ENCODE measurements at places on chromosomes 16 and 17.

DNA sequence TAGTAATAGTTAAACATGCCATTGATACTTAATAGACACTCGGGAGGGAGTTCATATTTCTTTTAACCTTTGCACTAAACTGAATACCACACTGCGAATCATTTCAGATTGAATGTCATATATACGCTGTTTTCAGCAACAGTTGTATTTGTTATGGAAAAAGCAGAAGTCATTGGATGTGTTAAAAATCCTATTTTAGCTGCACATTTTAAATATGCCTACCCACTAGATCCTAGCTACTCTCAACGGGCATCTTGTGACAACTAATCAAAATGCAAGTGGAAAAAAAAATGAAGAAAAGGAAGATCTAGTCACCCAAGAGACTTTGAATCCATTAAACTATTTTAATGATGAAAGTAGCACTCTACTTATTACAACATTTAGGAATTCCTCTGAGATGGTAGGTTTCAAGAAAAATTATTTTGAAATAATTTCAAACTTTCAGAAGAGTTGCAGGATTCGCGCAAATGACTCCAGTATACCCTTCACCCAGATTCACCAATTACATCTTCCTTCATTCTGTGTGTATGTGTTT is 51.4 kb upstream of the MNT start:
- no peak for DNase-seq

- no peak for DNase-seq
Measured at GRCh38 chr17:77640916-77641605, 317.4 kb upstream of the TNRC6C start.

DNA sequence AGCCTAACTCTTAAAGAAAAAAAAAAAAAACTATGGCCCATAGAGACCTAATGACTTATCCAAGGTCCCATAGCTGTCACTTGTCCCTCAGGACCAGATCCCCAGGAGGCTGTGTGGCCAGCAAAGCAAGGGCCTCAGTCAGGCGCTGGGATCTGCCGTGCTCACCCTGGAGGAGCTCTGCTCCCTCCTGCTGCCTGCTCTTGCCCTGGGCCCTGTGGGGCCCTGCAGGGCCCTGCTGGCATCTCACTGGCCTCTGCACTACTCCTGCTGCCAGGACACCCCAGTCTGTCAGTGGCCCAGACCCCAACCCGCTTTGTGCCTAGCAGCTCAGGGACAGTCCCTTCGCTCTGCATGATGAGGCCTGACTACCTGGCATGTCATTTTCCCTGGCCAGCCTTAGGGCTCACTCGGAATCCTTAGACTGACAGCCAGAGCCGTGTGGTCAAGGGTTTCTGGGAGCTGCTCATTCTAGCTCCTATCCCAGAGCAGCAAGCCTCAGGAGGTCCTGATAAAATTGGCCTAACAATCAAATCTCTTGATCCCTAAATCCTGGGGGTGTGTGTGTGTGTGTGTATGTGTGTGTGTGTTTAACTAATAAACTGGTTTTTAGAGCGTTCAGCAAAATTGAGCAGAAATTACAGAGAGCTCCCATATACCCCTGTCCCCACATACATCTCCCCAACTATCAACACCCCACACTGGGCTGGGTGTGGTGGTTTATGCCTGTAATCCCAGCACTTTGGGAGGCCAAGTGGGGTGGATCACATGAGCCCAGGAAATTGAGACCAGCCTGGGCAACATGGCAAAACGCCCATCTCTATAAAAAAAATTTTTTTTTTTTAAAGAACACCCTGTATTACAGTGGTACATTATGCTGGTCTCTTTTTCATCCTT is 21.7 kb downstream of the KATNIP start:
- no peak for DNase-seq

DNA sequence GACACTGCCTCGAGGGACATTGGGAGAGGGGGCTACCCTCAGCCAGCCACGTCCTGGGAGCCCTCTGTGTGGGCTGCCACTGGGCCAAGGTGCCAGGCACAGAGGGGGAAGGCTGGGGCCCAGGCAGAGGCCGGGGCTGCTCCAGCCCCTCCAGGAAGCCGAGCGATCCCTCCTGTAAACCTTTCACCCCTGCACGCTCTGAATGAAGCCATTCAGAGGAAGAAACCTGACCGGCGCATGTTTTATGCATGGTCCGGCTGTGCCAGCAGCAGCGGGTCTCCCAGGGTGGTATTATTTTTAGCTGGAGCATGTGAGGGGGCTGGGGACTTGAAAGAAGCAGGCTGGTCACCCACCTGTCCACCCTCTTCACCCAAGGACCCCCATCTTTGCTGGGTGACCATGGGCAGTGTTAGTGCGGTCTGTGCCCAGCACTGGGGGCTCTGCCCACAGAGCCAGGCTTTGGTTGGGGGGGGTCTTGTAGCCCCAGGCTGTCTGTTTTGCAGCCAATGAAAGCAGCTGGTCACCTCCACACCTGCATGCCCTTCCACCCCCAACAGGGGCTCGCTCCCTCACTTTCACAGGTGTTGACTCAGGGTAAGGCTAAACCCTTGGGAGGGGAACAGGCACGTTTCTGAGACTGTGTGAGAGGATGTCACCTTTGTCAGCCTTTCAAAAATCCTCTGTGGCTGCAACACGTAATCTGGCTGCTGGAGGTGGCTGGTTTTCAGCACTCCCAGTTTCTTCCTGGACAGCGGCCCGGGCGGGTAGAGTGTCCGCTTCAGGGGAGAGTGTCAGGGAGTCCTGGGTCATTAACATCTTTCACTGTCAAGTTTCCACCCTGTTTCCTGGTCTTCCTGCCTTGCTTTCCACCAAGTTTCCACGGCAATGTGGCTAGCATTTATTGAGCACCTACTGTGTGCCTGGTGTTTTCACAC is 77.1 kb upstream of the BRD7 start:
- DNase-seq = no peak

DNA sequence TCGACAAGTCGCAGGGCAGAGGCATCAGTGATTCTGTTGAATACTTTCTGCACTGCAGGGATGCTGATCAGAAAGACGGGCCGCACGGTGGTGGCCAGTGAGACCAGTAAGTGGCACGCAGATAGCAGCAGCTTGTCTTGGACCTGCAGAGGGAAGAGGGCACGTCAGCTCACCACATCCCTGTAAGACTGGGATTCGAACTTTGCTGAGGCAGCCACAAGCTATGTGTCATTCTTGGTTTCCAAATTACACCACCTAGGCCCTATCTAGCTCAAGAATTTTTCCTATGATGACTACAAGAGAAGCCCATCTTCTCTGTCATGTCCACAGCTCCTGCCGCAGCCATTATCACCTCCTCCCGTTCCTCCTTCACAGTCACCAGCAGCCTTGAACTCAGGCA is 49.4 kb upstream of the GSG1L start:
- DNase-seq = no peak

DNA sequence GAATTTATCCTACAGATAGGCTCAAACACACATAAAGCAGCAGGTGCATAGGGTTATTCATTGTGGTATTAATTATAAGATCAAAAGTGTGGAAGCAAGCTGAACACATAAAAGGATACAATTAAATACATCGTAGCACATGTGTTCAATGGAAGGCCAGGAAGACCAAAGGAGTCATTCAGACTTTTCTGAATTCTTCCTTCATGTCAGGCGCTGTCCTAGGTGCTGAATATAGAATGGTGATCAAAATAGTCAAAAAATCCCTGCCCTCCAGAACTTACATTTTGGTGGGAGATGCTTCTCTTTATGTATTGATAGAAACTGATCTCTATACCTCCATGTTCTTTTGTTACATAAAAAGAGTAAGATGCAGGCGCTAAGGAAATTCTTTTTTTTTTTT is 439.0 kb upstream of the ASIC2 start:
- no peak for DNase-seq

- no peak for DNase-seq
Measured at GRCh38 chr17:35683591-35683990, 47.8 kb upstream of the RASL10B start.

GRCh38 chr16:73049511-73049910 is 1.6 kb upstream of the ZFHX3 start:
- no peak for DNase-seq

DNA sequence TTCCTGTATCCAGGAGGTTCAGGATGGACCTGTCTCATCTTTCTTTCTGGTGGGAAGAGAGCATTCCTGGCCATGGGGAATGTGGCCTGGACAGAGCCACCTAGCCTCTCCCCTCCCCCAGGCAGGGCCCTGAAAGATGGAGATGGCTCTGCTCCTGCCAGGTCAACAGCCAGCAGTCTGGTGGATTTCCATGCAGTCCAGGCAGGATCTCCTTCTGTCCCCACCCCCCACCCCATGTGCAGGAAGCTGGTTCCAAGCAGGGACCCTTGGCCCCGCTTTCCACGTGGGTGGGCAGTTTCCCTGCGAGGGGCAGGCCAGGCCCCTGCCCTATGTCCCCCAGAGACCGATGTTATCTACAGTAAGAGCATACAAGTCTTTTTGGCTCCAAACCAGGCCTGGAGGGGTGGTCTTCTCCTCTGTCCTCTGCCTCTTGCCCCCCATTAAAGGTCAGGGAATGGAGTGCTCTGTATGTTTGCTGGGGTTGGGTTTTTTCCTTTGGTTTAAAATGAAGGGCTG is 240.5 kb downstream of the SEC14L1 start:
- DNase-seq = no peak

- no peak for DNase-seq
Measured at GRCh38 chr16:15548482-15548891, 94.5 kb downstream of the MARF1 start.

- DNase-seq = no peak
Measured at GRCh38 chr16:12160249-12160648, 183.7 kb downstream of the SNX29 start.

- no peak for DNase-seq
Measured at GRCh38 chr16:15778999-15779614, 77.7 kb downstream of the MYH11 start.

GRCh38 chr17:31495022-31495885 is 103.8 kb downstream of the RAB11FIP4 start:
- DNase-seq = no peak

DNA sequence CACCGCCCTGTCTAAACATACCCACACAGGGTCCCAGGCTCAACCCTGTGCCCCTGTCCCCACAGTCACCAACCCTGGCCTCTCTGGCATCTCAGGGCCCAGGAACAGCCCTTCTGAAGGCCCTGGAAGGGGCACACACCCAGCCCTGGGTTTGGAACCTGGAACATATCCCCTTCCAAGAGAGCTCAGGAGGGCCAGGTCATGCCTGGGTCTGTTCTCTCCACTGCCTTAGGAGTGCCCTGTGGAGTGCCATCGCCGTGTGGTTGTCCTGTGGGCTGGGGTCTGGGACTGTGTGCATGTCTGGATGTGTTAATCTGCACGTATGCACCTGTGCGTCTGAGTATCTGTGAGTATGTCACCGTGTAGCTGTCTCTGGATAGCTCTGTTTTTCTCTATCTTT is 45.2 kb upstream of the ACSM2B start:
- DNase-seq = no peak

GRCh38 chr17:8465356-8465755 is 29.7 kb downstream of the NDEL1 start:
- DNase-seq = no peak

DNA sequence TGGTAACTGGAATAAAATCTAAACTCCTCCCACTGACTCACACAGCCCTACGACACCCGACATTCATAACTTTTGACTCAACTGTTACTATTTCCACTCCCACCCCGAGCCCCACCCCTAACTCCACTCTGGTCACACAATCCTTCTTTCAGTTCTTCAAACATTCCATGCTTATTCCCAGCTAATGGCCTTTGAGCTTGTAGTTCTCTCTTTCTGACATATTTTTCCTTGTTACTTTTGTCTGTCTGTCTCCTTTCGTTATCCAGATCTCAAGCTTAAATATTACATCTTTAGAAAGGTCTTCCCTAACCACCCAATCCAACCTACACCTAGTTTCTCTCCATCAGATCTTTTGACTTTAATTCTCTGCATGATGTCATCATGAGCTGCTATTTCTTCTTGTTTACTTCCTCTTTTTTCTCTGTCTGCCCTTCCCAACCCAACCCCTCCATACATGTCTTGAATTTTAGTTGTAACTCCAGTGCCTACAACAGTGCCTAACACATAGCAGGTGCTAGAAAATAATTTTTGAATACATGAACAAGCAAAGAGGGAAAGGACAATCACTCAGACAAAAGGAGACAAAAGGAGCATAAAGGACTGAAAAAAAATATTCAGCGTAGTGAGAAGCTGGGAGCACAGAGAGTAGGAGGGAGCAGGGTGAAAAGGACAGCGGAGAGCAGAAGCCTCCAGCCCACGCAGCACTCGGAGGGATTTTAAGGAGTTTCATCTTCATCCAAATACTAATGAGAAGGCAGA is 65.2 kb upstream of the SMIM36 start:
- DNase-seq = no peak

DNA sequence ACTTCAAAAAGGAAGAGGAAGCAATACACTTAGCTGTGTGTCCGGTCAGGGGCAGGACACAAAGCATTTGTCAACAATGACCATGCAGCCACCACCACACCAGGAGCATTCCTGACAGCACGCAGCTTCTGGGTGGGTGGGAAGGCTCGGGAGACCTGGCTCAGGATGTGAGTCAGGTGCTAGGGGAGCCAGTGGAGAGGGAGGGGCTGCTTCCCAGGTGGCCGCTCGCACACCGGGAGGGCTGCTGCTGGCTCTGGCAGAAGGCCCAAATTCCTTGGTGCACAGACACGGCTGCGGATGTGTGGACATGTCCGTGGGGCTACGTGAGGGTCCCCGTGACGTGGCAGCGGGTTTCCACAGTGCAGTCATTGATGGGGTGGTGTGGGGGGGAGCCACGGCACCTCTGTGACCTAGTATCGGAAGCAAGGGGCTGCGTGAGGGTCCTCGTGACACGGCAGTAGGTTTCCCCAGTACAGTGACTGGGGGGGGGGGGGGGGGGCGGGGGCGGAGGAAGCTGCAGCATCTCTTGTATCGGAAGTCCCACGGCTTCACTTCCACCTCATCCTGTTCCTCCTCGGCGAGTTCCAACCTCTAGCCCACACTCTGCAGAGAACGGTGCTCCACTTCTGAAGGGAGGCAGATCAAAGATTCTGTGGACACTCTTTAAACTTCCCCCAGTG is 112.8 kb downstream of the ZNF778 start:
- no peak for DNase-seq

- peak; percentile 27 for DNase-seq
Measured at GRCh38 chr17:55356434-55357328, 65.0 kb downstream of the MMD start.

- no peak for DNase-seq
Measured at GRCh38 chr17:28498652-28499363, 7.3 kb upstream of the FOXN1 start.

- DNase-seq = no peak
Measured at GRCh38 chr16:13936155-13936554, 16.2 kb downstream of the ERCC4 start.
